ENCODE measurements at places on chromosomes 6 and 20. TPM values are rescaled to one million over a fixed set of nuclear protein-coding genes. Genes with fewer than 3 reads are reported as not detected.

NKAIN4 gene
- not detected for total RNA-seq

BHLHE23 gene
- not detected for total RNA-seq

DNA sequence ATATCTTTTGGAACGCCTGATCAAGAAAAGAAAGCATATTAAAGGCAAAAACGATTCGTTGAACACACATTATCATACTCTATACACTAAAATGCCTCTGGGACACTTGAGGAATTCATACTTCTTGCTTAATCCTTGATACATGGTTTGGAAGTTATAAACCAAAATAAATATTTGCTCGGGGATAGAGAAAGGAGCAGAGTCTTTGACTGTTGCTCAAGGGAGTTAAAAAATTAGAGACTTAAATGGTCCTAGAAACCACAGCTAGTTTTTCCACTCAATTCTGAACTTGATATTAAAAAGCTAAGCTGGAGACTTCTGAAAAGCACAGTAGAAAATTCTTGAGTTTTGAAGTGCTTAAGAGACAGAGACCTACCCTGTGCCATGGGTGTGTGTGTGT is 98.9 kb downstream of the BCKDHB start:
- no peak for DNase-seq

GRCh38 chr6:38505826-38506225 is 133.9 kb downstream of the BTBD9 start:
- DNase-seq, result no peak

DNA sequence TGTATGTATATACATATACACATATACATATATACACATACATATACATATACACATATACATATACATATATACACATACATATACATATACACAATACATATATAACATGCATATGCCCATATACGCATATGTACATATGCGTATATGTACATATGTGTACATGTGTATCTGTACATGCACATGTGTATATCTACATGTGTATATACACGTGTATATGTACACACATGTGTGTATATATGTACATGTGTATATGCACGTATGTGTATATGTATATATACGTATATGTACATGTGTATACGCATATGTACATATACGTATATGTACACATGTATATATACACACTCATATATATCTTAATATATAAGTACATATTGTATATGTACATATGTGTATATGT is 60.3 kb downstream of the RGS17 start:
- no peak for DNase-seq

GRCh38 chr20:64164123-64164836 is at the start of gene MYT1:
TSS of gene MYT1 (plus strand) at chr20:64164452. CDS start at chr20:64198862, 34,410 bp downstream.
- no peak for DNase-seq

DNA sequence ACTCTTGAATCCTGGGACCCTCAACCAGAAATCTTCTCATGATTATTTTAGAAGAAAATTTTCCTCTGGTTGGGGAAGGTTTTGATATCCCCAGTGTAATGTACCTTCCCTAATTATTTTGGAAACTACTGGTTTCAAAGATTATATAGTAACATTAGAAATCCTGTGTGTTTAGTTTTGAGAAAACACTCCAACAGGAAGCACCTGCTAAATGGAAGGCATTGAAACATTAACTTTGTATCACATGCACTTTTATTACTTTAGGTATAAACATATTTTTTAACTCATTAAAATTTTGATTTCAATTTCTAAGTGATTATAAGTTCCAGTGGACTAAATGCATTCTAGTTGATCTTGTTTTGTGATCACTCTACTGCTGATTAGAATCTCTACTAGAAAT is 109.3 kb downstream of the SESN1 start:
- DNase-seq, result no peak

DNA sequence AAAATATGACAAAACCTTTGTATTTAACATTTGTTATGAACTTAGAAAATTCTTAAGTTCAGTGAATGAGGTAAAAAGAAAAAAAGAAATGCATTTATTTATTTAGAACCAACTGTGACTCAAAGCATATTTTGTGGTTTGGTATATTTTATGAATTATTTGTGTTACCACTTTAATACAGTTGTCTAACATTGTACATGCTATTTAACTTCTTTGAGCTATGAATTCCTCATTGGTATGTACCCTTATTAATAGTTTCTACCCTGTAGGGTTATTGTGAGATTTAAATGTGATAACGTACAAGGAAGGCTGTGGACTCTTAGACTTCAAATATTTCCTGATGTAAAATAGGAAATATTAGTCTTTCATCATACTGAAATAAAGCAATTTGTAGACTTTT is 162.6 kb downstream of the MMUT start:
- DNase-seq, result no peak

GRCh38 chr6:119728220-119728750 is 378.7 kb upstream of the MAN1A1 start:
- DNase-seq, result no peak

DNA sequence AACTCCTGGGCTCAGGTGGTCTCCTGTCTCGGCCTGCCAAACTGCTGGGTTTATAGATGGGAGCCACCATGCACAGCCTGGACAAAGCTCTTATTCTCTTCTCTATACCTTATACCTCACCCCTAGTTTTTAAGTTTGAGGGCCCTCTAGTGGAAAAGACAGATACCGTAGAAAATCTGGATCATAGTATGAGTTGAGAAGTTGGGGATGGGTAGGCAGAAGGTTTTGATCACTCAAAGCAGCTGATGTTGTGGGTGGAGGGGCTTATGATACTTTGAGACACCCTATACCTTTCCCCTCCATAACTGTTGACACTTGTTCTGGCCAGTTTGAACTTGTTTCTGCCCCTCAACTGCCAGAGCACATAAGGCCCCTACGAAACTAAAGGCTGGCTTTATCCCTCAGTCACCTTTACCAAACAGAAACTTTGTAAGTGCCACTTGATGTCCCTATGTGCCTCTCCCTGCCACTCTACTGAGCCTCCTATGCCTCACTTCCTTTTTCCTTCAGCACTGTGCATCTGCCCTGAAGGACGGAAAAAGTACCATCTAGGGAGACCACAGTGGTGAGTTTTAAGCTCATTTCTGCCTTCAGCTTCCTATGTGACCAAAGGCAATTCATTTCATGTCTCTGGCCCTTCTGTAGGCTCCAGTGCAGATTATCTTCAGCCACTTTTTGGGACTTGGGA is 28.6 kb downstream of the RALY start:
- DNase-seq, result no peak

GRCh38 chr6:24961852-24962251 is 26.1 kb upstream of the RIPOR2 start:
- DNase-seq, result no peak
